ENCODE measurements at places on chromosomes 16 and 17.

DNA sequence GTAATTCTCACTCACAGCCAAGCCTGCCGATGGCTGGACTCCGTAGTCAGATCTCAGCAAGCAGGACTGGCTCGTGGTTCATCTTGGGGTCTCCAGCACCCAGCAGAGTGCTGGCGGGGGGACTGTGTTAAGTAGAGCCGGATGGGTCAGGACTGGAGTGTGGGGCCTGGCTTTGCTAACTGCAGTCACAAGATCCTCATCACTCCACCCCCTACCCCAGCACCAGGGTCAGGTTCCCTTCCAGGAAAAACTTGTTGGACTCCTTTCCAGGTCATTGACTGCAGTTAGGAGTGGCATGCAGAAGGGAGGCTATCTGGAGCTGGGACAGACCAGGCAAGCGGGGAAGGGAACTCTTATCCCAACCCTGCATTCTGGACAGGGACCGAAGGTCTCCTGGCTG, 6.0 kb downstream of the CIITA start:
- no peak for DNase-seq

DNA sequence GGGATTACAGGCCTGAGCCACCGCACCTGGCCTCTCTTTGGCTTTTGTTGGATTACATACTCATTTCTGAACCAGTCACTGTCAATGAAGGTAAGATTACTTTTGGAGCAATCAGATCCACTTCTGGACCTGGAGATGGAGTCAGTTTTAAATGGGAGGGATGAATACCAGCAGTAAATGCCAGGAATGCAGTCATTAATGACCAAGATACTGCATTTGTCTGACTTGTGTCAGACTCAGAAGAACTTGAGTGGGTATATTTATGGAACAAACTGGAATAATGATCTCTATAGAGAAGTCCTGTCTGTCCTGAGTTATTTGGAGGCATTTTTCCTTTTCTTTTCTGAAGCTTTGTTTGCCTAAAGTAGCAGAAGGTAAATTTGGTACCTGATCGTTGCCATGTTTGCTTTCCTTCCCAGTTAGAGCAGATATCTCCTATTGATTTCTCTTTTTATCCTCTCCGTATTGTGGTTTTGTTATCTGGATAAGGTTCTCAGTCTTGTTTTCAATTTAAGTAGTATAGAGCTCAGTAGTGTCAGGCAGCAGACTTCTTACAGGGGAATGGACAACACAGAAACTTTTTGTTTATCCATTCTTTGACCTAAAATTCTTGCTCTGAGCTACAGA, 10.7 kb downstream of the NLK start:
- no peak for DNase-seq

DNA sequence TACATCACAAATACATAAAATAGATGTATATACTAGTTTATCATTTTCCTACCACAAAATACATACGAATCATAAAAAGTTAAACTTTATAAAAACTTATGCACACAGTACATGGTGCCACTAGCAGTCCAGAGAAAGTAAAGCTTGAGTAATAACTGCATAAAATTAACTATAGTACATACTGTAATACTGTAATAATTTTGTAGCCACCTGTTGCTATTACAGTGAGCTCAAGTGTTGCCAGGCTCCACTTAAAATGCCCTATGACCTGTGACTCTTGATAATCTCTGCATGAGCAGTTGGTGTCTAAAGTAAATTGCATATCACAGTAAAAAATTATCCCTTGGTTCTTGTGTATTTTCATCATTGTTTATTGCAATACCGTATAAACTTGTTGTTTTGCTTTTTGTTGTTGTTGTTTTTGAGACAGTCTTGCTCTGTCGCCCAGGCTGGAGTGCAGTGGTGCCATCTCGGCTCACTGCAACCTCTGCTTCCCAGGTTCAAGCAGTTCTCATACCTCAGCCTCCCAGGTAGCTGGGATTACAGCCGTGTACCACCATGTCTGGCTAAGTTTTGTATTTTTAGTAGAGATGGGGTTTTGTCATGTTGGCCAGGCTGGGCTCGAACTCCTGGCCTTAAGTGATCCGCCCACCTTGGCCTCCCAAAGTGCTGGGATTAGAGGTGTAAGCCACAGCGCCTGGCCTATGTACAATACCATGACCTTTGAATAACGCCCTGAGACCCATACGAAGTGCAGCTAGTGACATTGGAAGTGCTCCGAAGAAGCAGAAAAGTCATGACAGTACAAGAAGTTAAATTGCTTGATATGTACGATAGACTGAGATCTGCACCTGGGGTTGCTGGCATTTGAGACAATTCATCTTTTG, 6.6 kb downstream of the LUC7L3 start:
- DNase-seq, result no peak

DNA sequence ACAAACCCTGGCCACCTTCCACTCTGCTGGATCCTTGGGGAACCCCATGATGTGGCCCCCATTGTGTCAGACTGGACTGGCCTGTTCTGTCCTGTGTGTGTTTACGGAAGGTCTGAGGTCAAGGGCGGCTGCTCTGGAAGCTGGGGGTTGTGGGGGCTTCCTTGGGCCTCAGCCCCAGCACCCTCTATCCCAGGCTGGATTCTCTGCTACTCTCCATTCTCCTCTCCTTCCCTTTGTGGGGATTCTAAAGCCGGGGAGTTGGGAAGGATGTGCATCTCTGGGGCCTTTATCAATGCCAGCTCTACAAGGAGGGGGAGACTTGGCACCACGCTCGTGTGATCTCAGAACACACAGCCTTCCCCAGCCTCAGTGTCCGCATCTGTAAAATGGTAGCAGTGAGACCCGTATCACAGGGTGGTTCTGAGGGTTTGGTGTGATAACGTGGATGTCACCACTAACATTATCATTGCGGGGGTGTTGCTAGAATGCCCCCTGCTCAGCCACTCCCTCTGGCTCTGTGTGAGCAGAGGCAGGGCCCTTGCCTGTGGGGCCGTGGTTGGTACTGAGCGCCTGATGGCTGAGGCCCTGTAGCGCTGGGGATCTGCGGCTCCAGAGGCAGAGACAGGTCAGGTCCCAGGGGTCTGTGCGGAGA, 18.1 kb downstream of the ADGRG1 start:
- no peak for DNase-seq

GRCh38 chr16:1822801-1823200, 3.8 kb downstream of the HAGH start:
- DNase-seq, result no peak

GRCh38 chr17:17254036-17254435, 17.1 kb upstream of the FLCN start:
- no peak for DNase-seq

GRCh38 chr17:68981288-68981687, 26.1 kb upstream of the ABCA8 start:
- no peak for DNase-seq

GRCh38 chr17:11564589-11565380, 33.5 kb upstream of the DNAH9 start:
- no peak for DNase-seq

DNA sequence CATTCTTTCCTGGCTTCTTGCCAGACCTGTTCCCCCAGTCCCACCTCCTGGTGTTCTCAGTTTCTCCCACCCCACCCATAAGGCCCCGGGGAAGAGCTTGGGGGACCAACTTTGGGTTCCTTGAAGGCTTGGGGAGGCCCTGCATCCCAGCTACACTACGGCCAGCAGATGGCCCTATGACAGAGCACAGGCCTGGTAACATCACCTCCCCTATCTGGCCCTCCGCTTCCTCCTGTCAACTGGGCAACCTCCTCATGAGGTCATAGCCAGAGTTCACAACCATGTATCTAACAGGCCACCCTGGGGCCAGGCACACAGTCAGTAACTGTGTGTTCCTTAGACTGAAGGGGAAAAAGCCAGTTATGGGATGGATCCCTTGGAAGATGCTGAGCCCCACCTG, 31.4 kb downstream of the MYO15A start:
- no peak for DNase-seq

- DNase-seq, result no peak
Observed at GRCh38 chr17:74872313-74873036, at the start of gene FDXR. FDXR (minus strand) TSS chr17:74872994; CDS start chr17:74872944, 50 bp downstream.

DNA sequence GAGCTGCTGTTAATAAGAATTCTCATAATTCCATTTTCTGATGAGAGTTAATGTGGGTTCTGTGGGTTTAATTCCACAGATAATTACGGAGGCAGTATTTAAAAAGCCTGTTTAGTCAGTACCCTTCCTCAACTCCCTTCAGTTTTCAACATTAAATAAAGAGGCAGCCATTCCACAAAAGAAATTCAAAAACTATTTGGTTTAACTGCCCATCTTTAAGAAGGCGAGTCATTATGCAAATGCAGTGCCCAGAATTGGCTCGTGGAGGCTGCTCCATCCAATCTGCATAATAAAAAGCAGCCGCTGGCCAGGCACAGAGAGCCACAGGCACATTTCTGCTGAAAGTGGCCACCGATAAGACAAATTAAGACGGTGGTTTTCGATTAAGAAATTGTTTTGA, 194.4 kb upstream of the TOX3 start:
- no peak for DNase-seq

- DNase-seq, result no peak
Observed at GRCh38 chr16:23025692-23026307, 123.5 kb downstream of the USP31 start.

DNA sequence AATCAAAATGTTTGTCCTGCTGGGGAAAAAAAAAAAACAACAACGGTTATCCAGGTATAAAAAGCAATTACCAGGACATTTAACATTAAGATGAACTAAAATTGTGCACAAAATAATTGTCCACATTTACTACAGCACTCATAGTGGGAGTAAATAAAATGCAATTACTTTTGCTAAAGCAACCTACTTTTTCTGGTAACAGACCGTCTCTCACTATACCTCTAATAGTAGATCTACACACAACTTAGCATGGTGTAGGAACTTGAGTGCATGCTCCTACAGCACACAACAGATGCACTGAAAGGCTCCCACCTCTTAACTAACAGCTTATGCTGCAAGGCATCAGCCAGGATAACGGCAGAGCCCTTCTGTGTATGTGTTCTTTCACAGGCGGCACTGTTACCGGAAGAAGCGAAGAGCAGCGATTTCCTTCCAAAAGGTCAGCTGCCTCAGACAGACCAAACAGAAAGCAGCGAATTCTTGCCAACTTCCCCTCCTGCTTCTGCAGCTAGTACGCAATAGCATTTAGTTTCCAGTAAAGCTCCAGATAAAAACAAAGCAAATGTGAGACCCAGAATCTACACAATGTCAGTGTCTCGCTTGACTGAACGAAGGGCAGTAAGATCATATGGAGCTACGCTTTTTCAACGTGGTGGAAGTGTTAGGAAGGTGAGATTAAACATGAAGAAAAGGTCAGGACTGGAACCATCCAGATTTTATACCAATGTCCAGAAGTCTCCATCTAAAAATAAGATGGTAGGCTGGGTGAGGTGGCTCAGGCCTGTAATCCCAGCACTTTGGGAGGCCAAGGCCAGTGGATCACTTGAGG, 27.6 kb downstream of the STAT5B start:
- DNase-seq, result peak; percentile 35

GRCh38 chr16:28975158-28975599, 601 bp downstream of the SPNS1 start:
- DNase-seq, result no peak

GRCh38 chr17:60863892-60864707, 186.4 kb downstream of the BCAS3 start:
- DNase-seq, result no peak

GRCh38 chr16:3717235-3718018, at the start of gene TRAP1:
TRAP1 (minus strand) TSS chr16:3717524; CDS start chr16:3717508, 16 bp downstream.
- peak; percentile 86 for DNase-seq

GRCh38 chr17:66537502-66537901, 235.1 kb downstream of the PRKCA start:
- no peak for DNase-seq

- no peak for DNase-seq
Observed at GRCh38 chr16:50616883-50617645, 64.0 kb downstream of the SNX20 start.

DNA sequence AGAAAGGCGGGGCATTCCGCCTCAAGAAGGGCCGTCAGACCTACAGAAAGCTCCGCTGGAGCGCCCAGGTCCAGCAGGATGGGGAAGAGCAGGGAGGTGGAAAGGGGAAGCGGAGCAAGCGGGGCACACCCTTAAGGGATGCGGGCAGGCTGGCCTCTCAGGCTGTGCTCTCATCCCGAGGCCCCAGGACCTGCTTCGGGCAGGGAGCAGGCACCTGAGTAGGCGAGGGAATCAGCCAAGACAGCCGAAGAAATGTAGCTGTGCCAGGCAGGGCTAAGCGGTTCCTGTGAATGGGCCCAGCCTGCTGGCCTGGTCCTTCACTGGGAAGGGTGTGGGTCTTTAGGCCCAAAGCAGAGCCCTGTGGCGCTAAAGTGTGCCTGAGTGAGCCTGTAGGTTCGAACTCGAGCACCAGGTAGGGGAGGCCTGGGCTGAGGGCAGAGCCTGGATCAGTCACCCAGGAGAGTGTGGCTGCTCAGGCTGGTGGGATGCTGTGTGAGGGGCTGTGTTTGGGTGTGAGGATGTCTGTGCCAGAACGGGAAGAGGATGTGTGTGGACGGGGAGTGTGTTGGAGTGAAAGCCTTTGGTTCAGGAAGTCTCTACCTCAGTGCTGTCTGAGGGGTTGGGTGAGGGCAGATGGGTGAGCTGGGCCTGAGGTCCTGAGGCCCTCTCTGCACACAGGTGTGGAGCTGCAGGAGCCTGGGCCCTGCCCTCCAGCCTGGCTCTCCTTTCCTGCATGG, 3.3 kb downstream of the TBX4 start:
- DNase-seq, result no peak

DNA sequence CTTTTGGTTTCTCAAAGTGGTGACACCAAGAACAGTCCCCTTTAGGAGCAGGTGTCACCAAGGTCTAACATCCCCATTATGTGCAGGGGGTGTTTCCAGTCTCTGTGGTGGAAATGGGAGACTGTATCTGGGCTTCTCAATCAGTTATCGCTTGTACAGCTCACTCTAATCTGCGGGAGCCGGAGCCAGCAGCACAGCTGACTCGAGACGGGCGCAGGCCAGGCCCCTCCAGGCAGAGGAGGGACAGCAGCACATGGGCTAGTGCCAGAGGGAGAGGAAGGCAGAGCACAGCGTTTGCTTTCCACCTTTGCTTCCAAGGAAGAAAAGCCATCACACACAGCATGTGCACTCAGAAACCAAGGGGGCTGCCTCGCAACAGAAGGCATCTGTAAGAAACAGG, 91.2 kb upstream of the CREBBP start:
- no peak for DNase-seq

DNA sequence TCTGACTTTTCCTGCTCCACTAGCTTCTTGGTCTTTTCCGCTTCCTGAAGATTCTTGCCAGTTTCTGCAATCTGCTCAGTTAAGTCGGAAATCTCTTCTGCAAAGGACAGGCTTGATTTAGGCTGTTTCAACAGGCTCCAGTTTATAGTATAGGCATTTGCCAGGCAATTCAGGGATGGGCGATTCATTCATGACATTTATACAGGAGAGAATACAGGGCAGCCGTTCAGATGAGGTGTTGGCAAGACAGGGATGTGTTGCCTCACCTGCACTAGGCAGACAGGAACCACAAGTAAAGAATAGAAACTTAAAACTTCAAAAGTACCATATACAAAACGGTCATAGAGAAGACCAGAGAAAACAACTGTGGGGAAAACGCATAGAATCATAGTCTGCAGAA, 61.7 kb downstream of the MYH13 start:
- DNase-seq, result no peak

GRCh38 chr16:56615353-56615752, 7.0 kb downstream of the MT2A start:
- no peak for DNase-seq

GRCh38 chr17:49515196-49515770, 20.2 kb downstream of the NGFR start:
- DNase-seq, result no peak
